Islet precursor cell (in vitro differentiated cells): ENCODE measurements at places on chromosomes 6 and 20.

GRCh38 chr20:41862476-41862875 is 244.3 kb upstream of the CHD6 start:
- no peak for DNase-seq

DNA sequence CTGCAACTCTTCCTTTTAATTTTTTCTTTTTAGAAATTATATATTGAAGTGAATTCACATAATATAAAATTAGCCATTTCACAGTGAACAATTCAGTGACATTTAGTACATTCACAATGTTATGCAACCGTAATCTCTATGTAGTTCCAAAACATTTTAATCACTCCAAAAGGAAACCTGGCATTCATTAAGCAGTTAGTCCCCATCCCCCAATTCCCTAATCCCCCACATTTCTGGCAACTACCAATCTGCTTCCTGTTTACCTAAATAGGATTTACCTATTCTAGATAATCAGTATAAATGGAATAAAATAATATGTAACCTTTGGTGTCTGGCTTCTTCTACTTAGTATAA is 8.5 kb upstream of the DDX27 start:
- DNase-seq, result no peak

DNA sequence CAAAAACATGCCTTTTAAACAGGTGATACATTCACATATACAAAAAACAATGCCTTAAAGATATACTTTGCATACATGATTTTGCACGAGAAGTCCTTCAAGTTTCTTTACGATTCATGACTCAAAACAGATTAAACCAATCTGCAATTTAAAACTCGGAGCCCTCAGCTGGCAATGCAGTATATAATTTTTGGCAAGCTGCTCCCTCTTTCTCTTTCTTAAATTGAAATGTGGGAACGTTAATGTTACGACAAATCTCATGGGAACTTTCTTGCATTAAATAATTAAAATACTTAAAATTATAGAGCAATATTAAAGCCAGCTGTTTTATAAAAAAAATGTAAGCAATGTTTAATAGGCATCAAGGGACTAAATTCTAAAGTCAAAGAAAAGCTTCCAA is 334.6 kb downstream of the ESR1 start:
- no peak for DNase-seq

DNA sequence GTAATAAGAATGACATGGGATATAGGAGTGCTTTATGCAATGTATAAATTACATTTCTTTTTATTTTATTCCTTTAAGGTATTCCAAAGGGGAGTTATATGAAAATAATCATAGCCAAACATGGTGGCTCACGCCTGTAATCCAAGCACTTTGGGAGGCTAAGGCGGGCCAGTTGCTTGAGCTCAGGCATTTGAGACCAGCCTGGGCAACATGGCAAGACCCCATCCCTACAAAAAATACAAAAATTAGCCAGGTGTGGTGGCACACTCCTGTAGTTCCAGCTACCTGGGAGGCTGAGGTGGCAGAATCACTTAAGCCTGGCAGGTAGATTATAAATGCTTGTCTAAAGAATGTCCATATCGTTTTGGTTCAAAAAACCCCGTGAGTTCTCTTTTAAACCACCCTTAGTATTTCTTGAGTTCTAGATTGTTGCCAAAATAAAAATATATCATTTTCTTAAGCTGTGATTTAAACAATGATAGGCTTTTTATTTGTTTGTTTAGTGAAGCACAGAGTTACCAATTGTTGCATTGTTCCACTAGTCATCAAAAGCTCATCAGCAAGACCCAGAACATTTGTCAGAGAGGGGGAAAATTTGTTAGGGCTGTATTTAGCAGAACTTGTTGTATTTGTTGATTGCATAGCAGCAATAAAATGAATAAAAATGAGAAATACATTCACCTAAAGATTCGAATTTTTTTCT is 146.2 kb downstream of the KHDC1L start:
- DNase-seq, result no peak

DNA sequence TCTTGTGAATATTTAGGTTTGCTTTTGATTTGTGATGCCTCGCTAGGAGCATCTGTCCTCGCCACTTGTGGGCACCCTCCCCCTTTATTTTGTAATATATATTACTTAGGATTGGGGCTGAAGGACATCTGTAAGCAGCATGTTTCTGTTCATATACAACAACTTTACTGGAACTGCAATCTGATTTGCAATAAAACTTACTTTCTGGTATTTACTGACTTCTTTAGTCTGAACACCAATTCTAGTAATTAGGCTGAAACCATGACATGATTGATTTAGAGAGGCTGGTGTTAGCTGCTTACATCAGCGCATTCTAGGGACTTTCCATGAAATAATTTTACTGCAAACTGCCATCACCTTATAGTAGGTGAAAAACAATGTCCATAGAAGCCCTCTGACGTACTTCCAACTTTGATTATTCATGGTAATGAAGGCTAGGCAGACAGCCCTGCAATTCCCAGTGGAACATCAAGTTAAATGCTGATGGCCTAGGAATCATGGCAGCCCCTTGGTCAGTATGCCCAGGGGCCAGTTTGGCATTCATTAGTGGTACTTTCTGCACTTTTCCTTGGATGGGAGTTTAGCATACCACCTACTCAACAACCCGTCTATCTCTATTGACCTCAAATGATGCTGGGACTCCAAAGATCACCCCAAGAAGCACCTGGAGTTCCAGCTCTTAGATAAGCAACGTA is 132.9 kb upstream of the MCHR2 start:
- no peak for DNase-seq

- DNase-seq, result peak; percentile 43
These were observed 32.9 kb downstream of the PKIG start for GRCh38 chr20:44615169-44615791.

- DNase-seq, result no peak
These were observed 118.3 kb upstream of the FBXL4 start for GRCh38 chr6:99066044-99066443.

DNA sequence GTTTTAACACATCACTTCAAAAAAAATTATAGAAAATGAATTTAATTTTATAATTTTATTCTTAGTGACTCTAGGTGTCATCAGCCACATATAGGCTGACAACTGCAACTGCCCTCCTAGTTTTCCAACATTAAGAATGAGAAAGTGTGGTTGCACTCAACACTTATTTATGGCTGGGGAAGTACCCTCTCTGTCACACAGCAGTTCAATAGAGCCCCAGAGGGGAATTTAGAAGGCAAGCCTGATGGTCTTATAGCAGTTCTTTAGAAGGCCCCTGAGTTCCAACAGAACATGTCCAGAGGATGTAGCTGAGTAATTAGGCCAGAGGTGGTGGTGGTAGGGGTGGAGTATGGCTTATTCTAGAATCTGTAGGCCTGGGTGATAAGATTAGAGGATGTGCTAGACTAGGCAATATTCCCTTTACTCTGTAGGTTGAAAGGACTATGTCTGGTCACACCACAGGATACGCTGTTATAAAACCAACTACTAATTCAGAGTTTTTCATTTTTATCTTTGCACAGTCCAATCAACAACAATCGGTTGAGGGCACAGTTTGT is 226.5 kb upstream of the CITED2 start:
- DNase-seq, result no peak

- DNase-seq, result no peak
These were observed 30.8 kb downstream of the WRNIP1 start for GRCh38 chr6:2795956-2796355.

DNA sequence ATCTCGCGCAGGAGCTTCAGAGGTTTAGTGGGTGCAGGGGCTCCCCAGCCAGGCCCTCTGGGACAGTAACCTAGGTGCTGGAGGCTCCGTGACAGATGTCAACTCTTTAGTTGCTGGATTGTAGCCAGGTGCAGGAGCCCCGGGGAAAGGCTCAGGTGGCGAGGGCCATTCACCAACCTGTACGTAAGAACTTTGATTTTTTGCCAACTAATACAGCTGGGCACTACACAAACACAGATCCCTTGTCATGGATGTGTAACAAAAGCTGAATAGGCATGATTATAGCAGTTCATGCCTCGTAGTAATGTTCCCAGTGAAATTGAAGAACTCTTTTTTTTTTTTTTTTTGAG is 82.6 kb downstream of the CDC5L start:
- DNase-seq, result no peak

DNA sequence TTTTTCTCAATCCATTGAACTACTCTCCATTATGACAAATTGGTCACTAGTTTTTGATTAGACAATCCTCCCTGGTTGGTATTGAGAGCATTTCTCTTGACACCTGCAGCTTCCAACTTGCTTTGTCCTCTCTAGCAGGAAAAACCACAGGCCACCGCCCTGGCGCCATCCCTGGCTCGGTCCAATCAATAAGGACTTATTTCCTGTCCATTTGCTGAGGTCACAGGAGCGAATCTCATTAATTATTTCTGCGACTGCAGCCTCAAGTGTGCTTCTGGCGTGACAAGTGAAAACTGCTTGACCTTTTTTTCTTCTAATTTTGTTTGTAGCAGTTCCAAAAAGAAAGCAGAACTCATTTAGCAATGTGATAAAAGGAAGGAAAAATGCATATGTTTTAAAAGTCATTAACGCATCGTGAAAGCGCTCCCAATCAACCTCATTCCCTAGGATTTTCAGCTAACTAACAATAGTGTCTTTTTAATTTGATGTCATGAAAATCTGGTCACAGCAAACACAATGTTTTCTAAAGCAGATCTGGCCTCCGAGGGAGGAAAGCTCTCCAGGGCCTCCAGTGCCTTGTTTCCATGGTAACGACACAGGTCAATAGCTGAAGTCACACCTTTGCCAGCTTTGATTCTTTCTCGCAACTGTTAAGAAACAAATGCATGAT is 39.0 kb upstream of the BEND3 start:
- no peak for DNase-seq

GRCh38 chr20:14937021-14937420 is 599.6 kb upstream of the FLRT3 start:
- DNase-seq, result no peak

DNA sequence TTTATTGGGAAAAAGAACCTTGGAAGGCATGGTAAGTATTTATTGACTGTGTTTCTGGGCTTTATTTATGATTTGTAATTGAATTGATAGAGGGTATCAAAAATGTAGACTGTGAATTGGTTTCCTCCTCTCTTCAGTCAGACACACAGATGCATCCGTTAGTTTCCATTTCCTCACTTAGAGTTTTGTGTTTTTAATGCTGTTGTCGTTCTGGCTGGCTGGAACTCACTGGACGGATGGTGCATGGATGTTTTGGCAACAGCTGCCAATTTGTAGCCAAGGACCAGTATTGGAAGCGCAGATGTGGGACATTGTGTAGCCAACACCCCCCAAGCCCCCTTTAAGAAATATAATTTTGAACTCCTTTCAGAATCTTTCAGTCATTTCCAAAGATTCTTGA is 134.5 kb downstream of the JARID2 start:
- no peak for DNase-seq

- no peak for DNase-seq
These were observed 1219.0 kb upstream of the EYS start for GRCh38 chr6:66926060-66926459.

GRCh38 chr6:134375220-134375580 is 57.3 kb upstream of the SGK1 start:
- DNase-seq, result no peak

DNA sequence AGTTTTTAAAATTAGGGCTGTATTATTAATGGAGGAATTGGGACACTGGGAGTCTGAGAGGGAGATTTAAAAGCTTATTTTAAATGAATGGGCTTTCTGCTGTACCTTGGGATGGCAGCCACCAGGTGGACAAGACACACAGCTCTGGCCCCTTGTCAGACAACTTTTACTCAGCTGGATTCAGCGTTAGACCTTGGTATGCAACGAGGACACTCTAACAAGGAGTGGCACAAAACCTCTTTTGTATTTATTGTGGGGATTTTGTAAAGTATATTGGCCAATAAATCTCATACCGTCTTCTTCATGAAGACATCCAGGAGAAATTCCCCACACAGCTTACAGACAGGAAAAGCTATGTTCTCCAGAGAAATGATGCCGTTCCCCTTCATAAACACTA is 105.7 kb downstream of the LCA5 start:
- peak; percentile 72 for DNase-seq

DNA sequence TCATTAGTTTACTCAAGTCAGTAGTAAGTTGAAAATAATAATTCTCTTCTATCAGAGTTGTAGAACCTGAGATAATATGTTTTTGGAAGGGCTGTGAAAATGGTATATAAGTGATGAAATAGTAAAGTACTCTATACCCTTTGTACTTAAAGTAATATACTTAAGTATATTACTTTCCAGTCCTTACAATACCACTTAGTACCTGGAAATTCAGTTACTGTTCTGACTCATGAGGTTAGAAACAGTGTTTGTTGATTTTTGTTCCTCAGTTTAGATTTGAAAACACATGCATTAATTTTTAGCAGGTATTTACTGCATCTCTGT is 10.1 kb downstream of the TULP4 start:
- DNase-seq, result no peak

DNA sequence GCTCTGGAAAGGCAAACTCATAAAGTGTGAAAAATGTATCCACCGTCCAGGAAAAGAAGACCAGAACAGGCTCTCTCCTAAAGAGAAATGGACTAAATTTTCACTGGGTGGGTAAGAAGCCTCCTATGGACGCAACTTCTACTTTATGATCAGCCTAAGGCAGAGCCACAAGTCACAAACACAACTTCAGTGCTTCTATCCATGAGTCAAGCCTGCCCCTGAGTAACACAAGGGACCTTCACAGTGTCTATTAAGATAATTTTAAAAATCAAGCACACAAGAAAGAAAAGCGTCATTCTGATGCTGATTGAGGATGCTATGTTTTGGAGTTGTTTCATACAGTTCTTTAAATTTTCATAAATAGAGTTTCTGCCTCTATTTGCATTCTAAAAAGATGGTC is 601.7 kb upstream of the ARID1B start:
- DNase-seq, result no peak

- DNase-seq, result no peak
These were observed 122.2 kb downstream of the UNC5CL start for GRCh38 chr6:40916845-40917244.

DNA sequence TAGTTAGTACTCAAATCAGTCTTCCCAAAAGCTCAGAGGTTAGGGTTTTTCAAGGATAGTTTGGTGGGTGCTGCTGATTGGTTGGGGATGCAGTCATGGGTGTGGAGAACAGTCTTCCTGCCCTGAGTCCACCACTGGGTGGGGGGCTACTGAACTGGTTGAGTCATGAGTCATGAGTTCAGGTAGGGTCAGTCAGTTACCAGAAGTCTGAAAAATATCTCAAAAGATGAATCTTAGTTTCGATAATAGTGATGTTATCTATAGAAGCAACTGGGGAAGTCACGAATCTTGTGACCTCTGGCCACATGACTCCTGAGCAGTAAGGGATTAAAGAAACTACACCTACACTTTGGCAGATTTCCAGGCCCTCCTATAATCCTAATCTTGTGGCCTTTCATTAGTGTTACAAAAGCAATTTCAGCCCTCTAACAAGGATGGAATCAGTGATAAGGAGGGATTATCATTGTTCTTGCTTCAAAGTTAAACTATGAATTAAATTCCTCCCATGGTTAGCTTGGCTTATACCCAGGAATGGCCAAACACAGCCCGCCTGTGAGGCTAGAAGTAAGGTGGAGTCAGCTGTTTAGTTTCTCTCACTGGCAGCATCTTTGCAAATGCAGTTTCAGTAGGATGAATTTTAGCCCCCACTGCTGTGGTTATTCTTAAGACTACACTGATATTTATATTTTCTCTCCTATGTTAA is 33.3 kb upstream of the NKAIN2 start:
- no peak for DNase-seq
